Activated CD4-positive, alpha-beta T cell treated with anti-CD3 and anti-CD28 coated beads for 1 hour (primary cell): ENCODE measurements at places on chromosomes 13 and 19.

DNA sequence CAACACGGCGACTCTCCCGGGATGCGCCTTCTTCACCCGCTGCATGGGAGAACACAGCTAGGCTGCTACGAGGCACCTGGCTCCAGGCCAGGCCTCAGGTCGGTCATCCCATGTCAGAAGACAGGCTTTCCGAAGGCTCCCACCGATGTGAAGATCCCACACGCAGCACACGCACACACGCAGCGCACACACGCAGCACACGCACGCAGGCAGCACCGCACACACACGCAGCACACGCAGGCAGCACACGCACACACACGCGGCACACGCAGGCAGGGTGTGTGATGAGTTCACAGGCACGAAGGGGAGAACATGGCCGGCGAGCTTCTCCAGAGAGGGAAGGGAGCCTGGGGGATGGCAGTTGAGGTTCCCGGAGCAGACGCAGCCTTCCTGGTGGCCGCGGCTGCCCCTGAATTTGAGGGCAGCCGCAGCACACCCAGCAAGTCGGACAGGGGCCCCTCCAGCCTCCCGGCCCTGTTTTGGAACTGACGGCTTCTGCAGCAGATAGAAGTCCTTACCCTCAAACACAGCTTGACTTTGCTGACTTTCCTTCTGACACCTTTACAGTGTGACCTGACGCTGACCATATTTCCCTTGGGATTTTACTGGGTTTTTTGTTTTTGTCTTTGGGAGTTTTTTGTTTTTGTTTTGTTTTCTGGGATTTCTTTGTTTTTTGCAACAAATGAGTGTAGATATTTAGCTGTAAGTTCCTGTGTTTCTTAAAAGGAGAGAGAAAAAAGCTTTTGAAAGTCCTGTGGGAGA, 55.9 kb downstream of the RASA3 start:
- no peak for DNase-seq

- DNase-seq, result no peak
Observed at GRCh38 chr13:38382946-38383345, 33.3 kb downstream of the UFM1 start.

DNA sequence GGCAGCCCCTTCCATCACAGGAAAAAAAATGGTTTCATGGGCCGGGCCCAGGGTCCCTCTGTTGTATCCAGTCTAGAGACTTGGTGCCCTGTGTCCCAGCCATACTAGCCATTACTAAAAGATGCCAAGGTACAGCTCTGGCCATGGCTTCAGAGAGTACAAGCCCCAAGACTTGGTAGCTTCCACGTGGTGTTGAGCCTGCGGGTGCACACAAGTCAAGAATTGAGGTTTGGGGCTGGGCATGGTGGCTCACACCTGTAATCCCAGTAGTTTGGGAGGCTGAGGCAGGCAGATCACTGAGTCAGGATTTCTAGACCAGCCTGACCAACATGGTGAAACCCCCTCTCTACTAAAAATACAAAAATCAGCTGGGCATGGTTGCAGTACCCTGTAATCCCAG, 214.3 kb downstream of the LIG4 start:
- DNase-seq, result no peak

DNA sequence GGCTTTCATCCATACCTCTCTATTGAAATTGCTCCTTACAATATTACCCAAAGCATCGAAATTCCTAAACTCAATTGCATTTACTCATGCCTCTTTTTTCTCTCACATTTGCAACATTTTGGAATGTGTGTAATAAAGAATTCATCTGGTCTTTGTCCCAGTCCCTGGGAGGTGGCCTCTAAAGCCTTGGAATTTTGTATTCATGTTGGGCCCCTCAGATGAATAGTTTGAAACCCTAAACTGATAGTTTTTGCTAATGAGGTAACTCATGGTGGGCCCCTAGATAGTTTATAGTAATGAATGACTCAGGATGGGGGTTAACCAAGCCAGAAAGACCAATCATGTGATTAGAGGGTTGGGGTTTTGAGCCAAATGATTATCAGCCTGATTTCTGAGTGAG, 490.4 kb downstream of the DIAPH3 start:
- no peak for DNase-seq

- DNase-seq, result no peak
Observed at GRCh38 chr19:47156861-47157430, 26.3 kb downstream of the SAE1 start.

- no peak for DNase-seq
Observed at GRCh38 chr13:59700281-59700680, 463.4 kb downstream of the DIAPH3 start.

GRCh38 chr19:40776364-40776763, 1.0 kb downstream of the MIA start:
- no peak for DNase-seq

DNA sequence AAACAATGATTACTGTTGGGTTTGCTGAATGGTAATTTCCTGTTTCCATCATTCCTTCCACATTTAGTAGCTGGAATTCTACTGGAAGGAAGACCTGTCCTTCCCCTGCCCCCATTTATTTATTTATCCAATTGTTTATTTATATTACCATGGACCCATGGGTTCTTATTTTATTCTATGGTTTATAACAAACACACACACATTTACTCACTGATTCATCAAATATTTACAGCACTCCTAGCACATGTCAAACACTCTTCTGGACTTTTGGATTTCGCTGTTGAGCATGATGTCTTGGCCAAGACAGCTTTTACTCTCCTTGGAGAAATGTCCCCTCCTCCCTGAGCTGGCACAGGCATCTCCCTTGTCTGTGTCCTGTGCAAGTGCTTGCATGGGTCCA, 227.8 kb upstream of the MAB21L1 start:
- DNase-seq, result no peak

DNA sequence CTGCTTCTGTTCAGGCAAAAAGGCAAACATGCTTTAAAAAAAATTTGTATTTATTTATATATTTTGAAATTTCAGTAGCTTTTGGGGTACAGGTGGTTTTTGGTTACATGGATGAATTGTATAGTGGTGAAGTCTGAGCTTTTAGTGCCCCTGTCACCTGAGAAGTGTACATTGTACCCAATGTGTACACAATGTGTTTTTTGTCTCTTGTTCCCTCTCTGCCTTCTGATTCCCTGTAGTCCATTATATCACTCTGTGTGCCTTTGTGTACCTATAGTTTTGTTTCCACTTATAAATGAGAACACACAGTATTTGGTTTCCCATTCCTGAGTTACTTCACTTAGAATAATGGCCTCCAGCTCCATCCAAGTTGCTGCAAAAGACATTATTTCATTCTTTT, 77.4 kb downstream of the PDS5B start:
- no peak for DNase-seq

- no peak for DNase-seq
Observed at GRCh38 chr13:113787694-113788093, 28.7 kb downstream of the TMEM255B start.

- no peak for DNase-seq
Observed at GRCh38 chr13:48317511-48318376, 14.2 kb downstream of the RB1 start.

GRCh38 chr13:60431108-60431700, 34.2 kb downstream of the TDRD3 start:
- no peak for DNase-seq

DNA sequence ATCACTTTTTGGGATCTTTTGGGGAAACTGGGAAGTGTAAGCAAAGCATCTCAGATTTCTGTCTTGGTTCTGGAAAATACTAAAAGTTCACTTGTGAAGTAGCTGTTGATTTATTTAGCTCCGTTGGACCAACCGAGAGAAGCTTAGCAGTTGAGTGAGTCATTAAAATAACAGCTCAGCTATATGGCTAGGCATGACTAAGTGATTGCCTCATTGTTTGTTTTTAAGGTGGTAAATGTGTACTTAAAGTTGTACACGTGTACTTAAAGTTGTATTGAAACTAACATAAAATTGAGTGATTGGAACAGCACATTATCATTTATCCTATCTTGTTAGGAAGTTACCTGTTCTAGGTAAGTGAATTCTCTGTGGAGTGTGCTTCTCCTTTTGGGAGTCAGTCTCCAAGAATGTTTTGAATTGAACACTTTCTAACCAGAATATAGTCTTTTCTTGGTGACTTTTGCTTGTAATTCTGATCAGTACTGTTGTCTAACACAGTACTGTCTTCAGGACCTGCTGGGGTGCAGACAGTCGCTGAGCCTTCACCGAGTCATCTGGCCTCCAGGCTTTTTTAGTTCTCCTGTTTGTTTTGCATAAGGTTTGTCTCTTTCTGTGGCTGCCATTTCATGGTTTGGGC, 2.9 kb upstream of the DCUN1D2 start:
- DNase-seq, result no peak

- no peak for DNase-seq
Observed at GRCh38 chr13:68174893-68175292, 944.8 kb upstream of the PCDH9 start.

DNA sequence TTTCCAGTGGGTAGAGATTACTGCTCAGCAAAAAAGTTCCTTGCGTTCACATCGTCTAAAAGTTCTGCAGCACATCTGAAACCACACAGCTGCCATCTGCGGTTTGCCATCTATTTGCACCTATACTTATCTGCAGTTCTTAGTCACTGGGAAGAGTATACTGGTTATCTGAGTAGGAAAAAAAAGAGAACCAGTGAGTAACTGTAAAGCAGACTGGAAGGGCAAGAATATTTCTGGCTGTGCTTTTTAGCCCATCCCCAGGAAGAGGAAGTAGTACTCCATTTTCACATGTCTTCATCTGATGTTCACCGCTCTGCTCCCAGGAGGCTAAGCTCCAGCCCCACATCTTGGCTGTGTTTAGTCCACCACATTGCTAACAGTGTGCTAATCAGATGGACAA, 35.6 kb downstream of the EFNB2 start:
- no peak for DNase-seq

- no peak for DNase-seq
Observed at GRCh38 chr19:46732172-46732938, 13.5 kb upstream of the FKRP start.

GRCh38 chr19:34305221-34306083, 51.1 kb downstream of the GARRE1 start:
- DNase-seq, result no peak

DNA sequence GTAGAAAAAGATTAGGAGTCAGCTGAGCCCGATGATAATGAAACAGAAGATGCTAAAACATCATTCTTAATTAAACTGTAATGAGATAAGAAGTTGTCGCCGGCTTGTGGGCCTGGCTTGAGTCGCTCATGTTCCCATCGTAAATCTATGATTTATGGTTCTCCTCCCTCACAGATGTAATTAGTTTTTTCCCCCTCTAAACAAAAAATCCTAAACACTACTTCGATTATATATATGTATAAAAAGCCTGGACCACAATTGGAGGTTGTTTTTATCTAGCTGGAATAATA, 151.3 kb downstream of the PTPRS start:
- no peak for DNase-seq

DNA sequence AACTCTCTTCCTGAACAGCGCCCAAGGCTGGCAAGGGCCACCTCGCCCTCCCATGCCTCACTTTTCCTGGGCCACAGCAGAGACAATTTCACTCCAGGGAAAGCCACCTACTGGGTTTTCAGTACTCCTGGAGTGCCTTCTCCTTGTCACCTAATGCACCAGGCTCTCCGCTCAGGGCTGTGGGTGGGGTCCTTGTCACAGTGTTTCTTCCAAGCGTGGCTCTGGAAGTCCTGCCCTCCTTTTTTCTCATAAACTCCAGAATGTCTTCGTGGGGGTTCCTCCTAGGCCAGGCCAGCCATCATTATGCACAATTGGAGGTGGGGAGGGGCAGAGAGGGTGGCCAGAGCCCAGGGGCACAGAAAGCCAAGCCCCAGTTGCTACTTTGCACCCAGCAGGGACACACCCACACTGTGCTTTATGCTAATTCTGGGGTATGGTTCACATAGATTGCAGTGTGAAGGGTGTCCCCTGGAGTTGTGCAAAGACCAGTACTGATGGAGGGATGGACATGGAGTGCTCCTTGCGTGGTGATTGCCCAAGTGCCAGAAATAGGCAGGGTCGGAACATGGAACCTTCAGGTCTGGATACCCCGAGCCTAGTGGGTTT, 78.8 kb downstream of the CHST8 start:
- no peak for DNase-seq

DNA sequence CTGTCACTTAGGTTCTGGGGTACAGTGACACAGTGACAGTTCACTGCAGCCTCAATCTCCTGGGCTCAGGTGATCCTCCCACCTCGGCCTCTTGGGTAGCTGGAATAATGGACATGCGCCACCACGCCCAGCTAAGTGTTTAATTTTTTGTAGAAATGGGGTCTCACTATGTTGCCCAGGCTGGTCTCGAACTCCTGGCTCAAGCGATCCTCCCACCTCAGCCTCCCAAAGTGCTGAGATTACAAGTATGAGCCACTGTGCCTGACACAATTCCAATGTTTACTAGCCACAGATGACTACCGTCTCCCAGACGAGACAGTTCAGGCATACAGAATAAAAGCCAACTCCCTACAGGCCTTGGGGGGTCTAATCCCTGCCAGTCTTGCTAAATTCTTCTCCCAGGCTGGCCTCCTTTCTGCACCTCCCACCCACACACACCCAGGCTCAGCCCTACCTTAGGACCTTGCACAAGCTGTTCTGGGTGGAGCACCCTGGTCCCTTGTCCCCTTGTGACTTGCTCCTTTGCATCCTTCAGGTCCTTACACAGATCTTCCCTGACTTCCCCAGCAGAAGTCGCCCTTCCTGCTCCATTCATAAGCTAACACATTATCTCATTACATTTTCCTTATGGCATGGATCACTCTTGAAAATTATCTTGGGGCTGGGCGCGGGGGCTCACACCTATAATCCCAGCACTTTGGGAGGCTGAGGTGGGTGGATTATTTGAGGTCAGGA, 106.4 kb downstream of the INSR start:
- no peak for DNase-seq

- DNase-seq, result no peak
Observed at GRCh38 chr19:40231544-40232424, 5.3 kb upstream of the CCNP start.

GRCh38 chr13:110334256-110334655, 27.2 kb downstream of the COL4A2 start:
- DNase-seq, result no peak

DNA sequence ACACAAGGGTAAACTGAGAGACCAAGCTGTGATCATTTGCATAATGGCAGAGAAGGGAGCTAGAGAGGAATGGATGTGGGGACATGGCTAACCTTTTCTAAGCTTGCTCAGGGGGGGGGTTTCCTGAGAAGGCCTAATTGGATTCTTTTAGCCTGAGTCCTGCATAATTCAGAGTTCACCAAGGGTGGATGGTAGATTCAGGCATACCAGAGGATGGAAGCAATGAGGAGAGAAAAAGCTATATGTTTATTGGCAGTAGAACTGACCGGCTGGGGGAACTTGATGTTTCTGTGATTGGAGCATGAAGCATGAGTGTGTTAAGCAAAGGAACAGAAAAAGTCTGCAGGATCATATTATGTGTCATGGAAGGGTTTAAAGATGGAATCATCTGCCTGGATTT, 65.9 kb upstream of the KLF12 start:
- DNase-seq, result no peak

DNA sequence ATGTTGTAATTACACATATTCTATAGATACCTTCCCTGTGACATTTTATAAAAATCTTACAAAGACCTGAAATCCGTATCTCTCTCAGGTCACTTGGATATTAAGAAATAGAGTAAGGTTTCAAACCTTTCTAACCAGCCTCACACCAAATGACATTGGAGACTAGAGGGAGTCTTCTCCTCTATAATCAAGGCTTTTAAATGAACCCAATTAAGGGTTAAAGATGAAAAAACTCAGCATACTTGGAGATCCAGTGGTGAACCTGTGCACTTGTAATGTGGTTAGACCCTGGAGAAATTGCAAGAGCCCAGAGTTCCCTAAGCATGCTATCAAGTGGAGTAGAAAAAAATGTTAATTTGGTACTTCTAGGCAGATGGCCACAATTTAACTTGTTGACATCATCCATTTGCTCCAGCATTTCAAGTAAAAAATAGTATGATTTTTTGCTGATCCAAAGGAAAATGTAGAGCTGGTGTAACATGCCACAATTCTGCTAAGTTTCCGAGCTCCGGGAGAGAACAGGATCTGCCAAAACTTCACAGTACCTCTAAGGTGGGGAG, 554.1 kb upstream of the MIR17HG start:
- no peak for DNase-seq
